ENCODE measurements at places on chromosomes 5 and 9. TPM values are rescaled to one million over a fixed set of nuclear protein-coding genes. Genes with fewer than 3 reads are reported as not detected.

NDUFS4 gene
- total RNA-seq, result 71.8 TPM

LCN9 gene
- 2.0 TPM for total RNA-seq

NUP188 gene
- total RNA-seq, result 38.2 TPM

PIP5K1B gene
- not detected for total RNA-seq

GRXCR2 gene
- not detected for total RNA-seq

PLPP1 gene
- 58.4 TPM for total RNA-seq

SLC36A1 gene
- total RNA-seq, result 49.7 TPM

PCDHA8 gene
- total RNA-seq, result 1.1 TPM
